ENCODE measurements at places on chromosomes 2 and 18. TPM values are rescaled to one million over a fixed set of nuclear protein-coding genes. Genes with fewer than 3 reads are reported as not detected.

- no peak overlapping the region for H3K4me3 ChIP-seq
- peaks cover 19% of the 10 kb centered on the region for H3K4me1 ChIP-seq
- no peak overlapping the region for H3K27ac ChIP-seq
- H3K27me3 ChIP-seq = no peaks in the 10 kb centered on the region
- H3K36me3 ChIP-seq = no peaks in the 10 kb centered on the region
Observed at GRCh38 chr18:49699303-49699702, 114.0 kb downstream of the ACAA2 start.

- no peaks in the 10 kb centered on the region for H3K36me3 ChIP-seq
- DNase-seq = no peak
- H3K27ac ChIP-seq = no peak overlapping the region
- peaks cover 2% of the 10 kb centered on the region for H3K4me1 ChIP-seq
- H3K27me3 ChIP-seq = peaks cover 3% of the 10 kb centered on the region
- H3K4me3 ChIP-seq = no peak overlapping the region
Observed at GRCh38 chr2:102296449-102296848, 14.9 kb upstream of the IL1RL1 start.

- no peak for DNase-seq
- H3K4me1 ChIP-seq = no peaks in the 10 kb centered on the region
- no peaks in the 10 kb centered on the region for H3K36me3 ChIP-seq
Observed at GRCh38 chr2:150878356-150878755, 383.3 kb downstream of the RBM43 start.

DNA sequence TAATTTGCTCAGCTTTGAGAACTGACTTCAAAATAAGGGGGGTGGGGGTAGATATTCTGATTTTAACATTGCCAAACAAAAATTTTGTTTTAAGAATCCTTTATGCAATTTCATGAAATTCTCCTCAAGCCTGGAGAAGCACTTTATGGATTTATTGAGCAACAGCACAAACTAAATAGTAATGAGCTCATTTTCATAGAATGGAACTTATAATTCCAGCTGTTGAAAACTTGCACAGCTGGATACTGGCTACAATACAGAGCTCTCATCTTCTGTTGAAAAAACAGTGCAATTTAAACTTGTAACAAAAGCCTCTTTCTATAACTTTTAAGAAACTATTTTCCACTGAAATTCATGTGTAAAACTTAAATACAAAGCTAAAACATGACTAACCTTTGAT, 137.6 kb upstream of the FN1 start:
- no peak overlapping the region for H3K4me3 ChIP-seq
- peaks cover 5% of the 10 kb centered on the region for H3K4me1 ChIP-seq
- H3K36me3 ChIP-seq = no peaks in the 10 kb centered on the region
- DNase-seq = no peak

GRCh38 chr2:143063612-143064200, 65.5 kb upstream of the ARHGAP15 start:
- DNase-seq = no peak
- peaks cover 1% of the 10 kb centered on the region for H3K4me1 ChIP-seq
- H3K27ac ChIP-seq = no peak overlapping the region

- H3K4me1 ChIP-seq = peaks cover 26% of the 10 kb centered on the region
- H3K27me3 ChIP-seq = no peaks in the 10 kb centered on the region
- DNase-seq = no peak
- peaks cover 24% of the 10 kb centered on the region for H3K36me3 ChIP-seq
- peak overlapping the region; percentile 1 for H3K4me3 ChIP-seq
Observed at GRCh38 chr2:101256316-101256715, 3.6 kb downstream of the CNOT11 start.

OSR1 gene
- total RNA-seq = 10.3 TPM

DNA sequence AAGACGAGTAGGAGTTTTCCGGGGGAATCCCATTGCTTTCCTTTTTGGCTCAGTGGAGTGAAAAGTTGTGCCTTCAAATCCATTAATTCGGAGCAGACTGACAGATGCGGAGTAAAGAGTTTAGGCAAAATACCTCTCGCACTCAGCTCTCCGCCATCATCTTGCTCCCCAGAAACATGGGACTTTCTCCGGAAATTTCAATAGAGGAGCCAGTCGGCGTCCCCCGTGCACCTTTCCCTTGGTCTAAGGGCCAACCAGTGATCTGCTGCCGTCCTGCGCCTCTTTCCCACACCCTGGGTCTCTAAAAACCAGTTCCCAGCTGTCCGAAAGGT, 318 bp downstream of the TYW5 start:
- peaks cover 25% of the 10 kb centered on the region for H3K4me1 ChIP-seq
- H3K27me3 ChIP-seq = no peaks in the 10 kb centered on the region
- peak overlapping the region; percentile 94 for H3K4me3 ChIP-seq

- DNase-seq = no peak
- H3K27me3 ChIP-seq = no peaks in the 10 kb centered on the region
- H3K36me3 ChIP-seq = peaks cover 3% of the 10 kb centered on the region
- H3K4me3 ChIP-seq = no peak overlapping the region
- H3K4me1 ChIP-seq = peaks cover 46% of the 10 kb centered on the region
Observed at GRCh38 chr18:57027190-57027708, 119.6 kb upstream of the BOD1L2 start.

ASAP2 gene
- total RNA-seq = 69.3 TPM

DNA sequence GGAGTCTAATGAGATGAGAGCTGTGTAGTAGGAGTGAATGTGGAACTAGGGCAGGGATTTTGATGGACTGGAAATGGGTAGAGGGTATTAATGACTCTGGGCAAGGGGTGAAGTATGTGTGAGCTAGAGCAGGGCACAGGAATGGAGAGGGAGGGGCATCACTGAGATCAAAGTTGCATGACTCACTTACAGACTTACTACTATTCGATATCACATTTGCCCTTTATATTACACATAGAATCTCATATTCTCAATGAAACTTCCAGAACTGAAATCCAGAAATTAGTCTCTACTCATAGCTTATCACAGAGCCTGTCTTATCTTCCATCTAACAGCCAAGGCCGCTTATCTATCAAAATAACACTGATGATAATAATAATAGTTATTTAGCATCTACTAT, 20.0 kb upstream of the ITGB6 start:
- no peak for DNase-seq
- no peaks in the 10 kb centered on the region for H3K36me3 ChIP-seq
- H3K4me3 ChIP-seq = no peak overlapping the region

SS18 gene
- 84.4 TPM for total RNA-seq

ZSWIM2 gene
- total RNA-seq = not detected

LIMS4 gene
- 1.4 TPM for total RNA-seq

ZNF396 gene
- total RNA-seq = 4.5 TPM

FAP gene
- total RNA-seq = not detected

COL5A2 gene
- total RNA-seq = 4.5 TPM

GRCh38 chr2:19580830-19581229, 222.4 kb upstream of the OSR1 start:
- H3K4me1 ChIP-seq = peaks cover 16% of the 10 kb centered on the region
- no peak overlapping the region for H3K27ac ChIP-seq
- peaks cover 3% of the 10 kb centered on the region for H3K27me3 ChIP-seq
